Left renal pelvis (tissue), 4 donors: ENCODE measurements at places on chromosomes 5 and 9. TPM values are rescaled to one million over a fixed set of nuclear protein-coding genes. Genes with fewer than 3 reads are reported as not detected.

The PCA3 gene
- 2.0 TPM for polyA plus RNA-seq

The PLPP7 gene
- 3.4 TPM for polyA plus RNA-seq

DNA sequence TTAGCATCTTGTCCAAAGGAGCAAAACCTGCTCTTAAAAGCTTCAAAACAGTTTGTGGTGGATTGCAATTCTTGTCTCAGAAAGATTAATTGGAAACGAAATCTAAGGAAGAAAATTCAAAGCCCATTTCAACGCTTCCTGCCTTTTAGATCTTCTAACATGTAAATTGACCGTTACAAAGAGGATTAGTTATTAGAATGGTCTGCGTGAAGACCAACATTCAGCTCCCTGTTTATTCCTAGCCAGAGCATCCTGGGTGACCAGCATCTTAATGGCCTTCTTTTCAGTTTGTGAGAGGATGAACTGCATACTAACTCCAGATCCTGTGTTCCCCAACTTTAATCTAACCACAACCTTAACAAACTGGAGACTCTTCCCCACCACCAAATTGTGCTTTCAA, 109.9 kb upstream of the SLC1A3 start:
- no peak for DNase-seq

GRCh38 chr9:91143162-91143561, 218.6 kb downstream of the AUH start:
- no peak for DNase-seq

- DNase-seq, result no peak
Observed at GRCh38 chr9:88925481-88925880, 65.8 kb upstream of the S1PR3 start.

DNA sequence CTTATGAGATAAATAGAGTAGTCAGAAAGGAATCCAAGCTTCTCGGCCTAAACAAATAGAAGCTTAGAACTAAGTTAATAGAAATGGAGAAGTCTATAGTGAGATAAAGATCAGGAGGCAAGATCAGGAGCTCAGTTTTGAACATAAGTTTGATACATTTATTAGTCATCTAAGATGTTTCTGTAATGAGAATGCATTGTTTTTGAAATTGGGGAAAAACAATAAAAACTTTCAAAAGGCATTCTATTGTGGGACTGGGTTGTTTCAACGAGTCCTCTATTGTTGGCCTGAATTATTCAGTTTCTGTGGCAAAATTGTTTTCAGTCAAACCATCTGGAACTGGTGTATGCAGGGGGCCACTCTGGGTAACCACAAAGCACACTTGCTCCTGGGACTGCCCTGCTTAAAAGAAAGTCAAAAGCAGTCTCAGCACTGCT, 181.0 kb upstream of the CLINT1 start:
- DNase-seq, result no peak

DNA sequence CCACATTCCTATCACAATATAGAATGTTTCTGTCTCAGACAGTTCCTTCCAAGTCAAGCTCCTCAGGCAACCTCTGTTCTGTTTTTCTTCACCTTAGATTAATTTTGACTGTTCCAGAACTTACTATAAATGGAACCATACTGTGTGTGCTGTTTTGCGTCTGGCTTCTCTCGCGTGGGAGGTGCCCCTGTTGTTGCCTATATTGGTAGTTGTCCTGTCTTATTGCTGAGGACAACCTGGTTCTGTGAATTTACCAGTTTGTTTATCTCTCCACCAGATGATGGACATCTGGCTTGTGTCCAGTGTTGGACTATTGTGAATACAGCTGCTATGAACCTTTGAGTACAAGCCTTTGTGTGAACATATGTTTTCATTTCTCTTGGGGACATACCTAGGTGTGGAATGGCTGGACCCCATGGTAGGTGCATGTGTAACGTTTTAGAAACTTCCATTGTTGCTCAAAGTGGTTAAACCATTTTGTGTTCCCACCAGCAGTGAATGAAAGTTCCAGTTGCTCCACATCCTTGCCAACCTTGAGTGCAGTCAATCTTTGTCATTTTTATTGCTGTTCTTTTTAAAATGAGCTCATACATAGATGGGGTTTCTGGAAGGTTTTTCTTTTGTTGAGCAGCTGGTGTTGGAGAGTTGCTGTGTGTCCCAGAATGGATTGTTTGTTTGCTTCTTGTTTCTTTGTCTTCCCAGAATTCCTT, 18.1 kb downstream of the HMCN2 start:
- no peak for DNase-seq

The CDC26 gene
- 40.4 TPM for polyA plus RNA-seq

The NR6A1 gene
- 1.0 TPM for polyA plus RNA-seq
